NCI-H1417 treated with DMSO at 0.1 percent for 48 hours (cell line): ENCODE measurements at places on chromosomes 6 and 20.

- DNase-seq: no peak
Measured at GRCh38 chr6:138099832-138100231, 7.4 kb downstream of the PERP start.

- no peak for DNase-seq
Measured at GRCh38 chr6:1575210-1576041, 34.3 kb upstream of the FOXC1 start.

DNA sequence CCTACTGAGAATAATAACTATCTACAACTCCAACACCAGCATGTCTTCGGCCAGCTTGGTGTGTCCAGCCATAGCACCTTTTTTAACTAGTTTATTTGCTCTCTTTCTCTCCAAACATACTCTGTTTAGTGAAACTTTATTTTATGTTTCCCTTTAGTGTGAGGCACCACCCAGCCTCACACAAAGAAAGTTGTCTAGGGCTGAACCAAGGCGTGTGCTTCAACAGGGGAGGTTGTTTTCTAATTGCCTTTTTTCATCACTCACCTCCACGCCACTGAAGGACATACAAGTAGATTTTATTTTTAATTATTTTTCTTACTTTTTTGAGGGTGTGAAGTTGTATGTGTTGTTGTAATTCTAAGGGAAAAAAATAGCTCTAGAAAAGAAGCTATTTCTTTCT, 125.6 kb upstream of the MARCKS start:
- DNase-seq: no peak

DNA sequence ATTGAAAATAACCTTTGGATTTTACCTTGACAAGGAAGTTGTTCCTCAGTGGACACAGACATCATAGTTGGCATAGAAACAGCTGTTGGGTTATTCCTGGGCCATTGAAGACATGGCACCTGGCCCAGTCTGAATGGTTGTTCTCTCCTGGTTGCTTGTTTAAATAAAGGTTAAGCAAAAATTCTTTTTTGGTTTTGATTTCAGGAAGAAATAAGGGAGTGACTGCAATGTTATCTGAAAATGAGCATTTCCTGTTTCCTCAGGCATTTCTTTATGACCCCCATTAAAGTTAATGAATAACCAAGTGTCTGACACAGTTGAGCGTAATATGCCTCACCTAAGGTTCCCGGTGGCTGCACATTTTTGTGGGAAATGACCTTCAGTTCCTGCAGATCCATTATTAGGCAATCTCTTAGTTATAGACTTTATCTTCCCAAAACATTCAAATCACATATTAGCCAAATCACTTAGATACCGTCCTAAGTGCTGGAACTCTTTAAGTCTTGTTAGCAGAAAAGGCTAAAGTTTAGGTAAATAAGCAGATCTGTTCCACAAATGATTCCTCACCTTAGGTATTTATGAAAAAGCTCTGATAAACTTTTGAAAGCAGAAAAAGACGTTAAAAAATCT, 648.7 kb upstream of the FLRT3 start:
- no peak for DNase-seq

DNA sequence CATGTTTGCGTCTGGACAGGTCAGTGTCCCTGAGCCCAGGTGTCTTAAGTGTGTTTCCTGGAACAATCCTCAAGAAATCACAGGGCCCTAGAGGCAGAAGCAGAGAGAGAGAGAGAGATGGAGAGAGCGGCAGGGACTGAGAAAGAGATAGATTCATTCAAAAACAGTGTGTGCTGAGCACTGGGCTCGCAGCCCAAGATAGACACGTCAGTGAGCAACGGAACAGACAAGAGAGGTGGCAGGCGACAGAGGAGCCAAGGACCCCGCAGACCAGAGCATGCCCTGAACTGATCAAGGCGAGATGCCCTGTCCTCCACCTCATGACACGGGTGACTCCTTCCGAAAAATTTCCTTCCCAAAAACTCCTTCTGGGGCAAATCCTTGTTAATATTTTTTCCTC, 362.0 kb upstream of the SULF2 start:
- no peak for DNase-seq

GRCh38 chr6:96836631-96837080, 621 bp downstream of the GPR63 start:
- no peak for DNase-seq

GRCh38 chr20:1809611-1810510, 85.3 kb upstream of the SIRPA start:
- DNase-seq: no peak

- DNase-seq: no peak
Measured at GRCh38 chr20:37240337-37241067, 21.1 kb downstream of the GHRH start.

- no peak for DNase-seq
Measured at GRCh38 chr6:74557236-74557635, 648.6 kb downstream of the COL12A1 start.

DNA sequence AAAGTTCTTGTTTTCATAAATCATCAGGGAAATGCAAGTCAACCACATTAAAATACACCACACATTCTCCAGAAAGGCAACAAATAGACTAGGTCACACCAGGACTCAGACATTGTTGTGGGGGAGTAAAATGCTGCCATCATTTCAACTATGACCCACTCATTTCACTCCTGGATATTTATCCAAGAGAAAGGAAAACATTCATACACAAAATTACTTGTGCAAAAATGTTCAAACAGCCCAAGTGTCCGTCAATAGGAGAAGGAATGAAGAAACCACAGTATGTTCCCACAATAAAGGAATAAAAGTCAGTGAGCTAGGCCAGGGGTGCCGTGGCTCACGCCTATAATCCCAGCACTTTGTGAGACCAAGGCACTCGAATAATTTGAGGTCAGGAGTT, 81.5 kb upstream of the QKI start:
- no peak for DNase-seq

GRCh38 chr6:4819706-4820283, 43.6 kb downstream of the CDYL start:
- no peak for DNase-seq

GRCh38 chr6:44415873-44416502, 28.5 kb downstream of the CDC5L start:
- no peak for DNase-seq

DNA sequence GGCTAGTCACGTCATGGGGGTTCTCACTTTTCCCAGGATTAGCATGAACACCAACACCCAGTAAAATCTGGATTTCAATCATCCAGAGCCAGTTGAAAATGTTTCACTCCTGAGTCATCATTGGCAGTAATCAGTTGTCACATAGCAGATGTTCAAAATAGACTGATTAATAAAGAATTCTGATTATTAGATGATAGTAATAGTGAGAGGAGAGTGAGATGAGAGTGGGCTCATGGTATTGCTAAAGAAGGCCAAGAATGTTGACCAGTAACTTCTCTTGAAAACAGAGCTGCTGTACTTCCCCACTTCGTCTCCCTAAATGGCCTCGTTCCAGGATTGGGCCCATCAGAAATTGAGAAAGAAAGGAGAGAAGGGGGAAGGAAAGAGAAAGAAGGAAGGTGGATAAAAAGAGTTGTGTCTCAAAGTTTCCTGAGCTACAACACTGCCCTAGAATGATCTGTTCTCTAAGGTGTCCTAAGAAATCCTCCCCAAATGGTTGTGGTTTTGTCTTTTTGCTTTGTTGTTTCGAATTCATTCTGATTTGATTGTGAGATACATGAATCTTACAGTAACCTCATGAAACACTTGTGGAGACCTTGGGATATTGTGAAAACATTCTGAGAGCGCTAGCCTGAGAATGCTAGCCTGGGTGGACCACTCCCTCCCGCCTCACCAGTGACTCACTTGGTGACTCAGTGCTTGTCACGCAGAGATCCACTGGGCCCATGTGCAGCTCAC, 502.2 kb upstream of the JARID2 start:
- DNase-seq: no peak

DNA sequence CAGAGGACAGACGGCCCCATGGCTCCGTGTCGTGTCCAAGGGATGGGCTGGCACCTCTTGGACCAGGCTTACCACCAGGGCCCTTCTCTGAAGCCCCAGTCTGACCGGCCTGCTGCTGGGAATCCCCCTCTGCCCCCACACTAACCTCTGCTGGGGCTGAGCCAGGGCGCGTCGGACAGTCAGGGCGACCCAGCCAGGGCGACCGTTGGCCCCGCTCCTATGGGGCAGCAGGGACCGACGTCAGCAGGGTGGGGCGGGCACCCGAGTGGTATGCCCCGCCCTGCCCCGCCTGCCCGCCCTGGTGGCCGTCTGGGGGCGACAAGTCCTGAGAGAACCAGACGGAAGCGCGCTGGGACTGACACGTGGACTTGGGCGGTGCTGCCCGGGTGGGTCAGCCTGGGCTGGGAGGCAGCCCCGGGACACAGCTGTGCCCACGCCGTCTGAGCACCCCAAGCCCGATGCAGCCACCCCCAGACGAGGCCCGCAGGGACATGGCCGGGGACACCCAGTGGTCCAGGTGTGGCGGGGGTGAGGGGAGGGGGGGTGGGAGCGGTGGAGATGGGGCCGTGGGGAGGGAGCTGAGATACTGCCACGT, at the start of gene SLC17A9:
SLC17A9 (plus strand) TSS at position 337 of the 595 bp plus-strand sequence; CDS start at position 459, 122 bp downstream.
- no peak for DNase-seq

DNA sequence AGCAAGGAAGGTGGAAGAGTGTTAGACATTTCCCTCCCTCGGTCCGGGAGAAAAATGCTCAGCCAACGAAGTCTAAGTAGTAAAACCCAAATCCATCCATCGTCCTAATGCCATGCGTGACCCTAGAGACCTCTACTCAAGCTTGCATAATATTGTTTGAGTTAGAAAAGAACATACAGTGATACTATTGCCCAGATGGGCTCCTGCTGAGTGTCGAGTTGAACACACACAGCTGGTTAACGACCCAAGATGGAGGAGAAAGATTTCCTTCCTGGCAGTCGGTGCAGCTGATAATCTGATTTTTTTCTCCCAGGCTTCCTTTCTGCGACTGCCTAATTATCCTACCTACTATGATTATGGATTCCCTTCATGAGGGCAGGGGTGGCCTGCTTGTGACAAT, 164.4 kb upstream of the KCNG1 start:
- DNase-seq: no peak

- DNase-seq: peak; percentile 62
Measured at GRCh38 chr20:2651772-2652723, at the start of gene NOP56. NOP56 (plus strand) TSS chr20:2652632; CDS start chr20:2652661, 29 bp downstream.

- no peak for DNase-seq
Measured at GRCh38 chr20:62198931-62199330, 16.1 kb downstream of the MTG2 start.

DNA sequence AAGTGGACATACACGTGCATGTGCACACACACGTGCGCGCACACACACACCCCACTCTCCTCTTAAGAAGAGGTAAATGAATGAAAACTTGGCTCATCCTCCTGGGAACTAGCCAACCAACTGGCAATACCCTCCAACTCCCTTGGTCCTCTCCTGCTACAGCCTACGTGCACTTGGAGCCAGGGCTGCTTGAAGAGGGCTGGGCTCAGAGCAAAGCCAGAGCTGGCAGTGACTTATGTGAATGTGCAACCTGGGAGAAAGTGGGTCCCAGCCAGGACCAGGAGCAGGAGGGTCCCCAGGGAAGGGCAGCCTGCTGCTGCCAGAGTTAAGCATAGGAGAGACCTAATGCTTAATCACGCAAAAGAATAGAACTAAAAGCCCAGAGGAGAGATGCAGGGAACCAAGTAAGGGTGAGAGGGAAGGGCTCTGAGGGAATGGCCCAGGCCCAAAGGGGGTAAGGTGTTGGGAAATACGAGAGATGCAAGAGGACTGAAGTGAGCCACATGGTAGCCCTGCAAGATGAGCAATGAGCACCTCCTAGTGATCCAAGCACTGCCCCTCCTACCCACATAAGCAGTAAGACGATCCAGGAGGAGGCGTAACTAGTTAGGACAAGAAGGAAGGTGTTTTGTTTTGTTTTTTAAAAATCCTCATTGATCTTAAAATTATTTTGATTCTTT, 24.7 kb downstream of the TRAF3IP2 start:
- DNase-seq: no peak

GRCh38 chr6:41655646-41656001, 17.4 kb downstream of the MDFI start:
- DNase-seq: no peak

DNA sequence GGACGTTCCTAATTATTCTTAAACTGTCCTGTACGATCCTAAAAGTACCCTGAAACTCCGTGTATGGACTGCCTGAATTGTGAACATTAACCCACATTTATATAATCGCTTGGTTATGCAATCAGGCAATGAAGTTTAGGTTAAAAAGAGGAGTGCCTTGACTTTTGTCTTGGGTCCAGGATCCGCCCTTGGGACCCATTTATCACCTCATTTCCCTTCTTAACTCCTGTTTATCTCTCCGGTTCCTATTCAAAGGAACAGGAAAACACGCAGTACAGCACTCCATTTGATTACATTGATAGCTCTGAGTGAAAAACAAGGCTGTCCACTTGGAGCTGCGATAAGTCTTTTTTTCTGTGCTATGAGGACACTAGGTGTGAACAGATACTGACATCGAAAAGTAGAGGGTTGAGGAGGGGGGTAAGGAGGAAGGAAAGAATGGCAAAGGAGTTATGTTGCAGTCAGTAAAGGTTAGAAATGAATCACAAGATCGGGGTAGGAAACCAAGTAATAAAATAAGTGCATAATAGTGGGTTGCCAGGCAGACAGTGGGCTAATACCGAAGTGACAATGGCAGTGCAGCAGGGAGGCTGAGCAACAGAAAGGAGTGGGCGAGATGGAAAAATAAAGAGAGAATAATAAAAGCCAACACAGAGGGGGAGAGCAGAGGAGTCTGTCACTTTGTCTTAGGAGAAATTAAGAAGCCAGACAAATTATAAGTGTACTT, 15.9 kb upstream of the PCK1 start:
- no peak for DNase-seq

GRCh38 chr6:106253172-106253571, 72.4 kb downstream of the ATG5 start:
- no peak for DNase-seq
